Hepatocyte (in vitro differentiated cells): ENCODE measurements at places on chromosomes 3 and 15. TPM values are rescaled to one million over a fixed set of nuclear protein-coding genes. Genes with fewer than 3 reads are reported as not detected.

GRCh38 chr15:68098465-68098864 is 44.4 kb downstream of the PIAS1 start:
- H3K4me3 ChIP-seq = no peak overlapping the region
- no peaks in the 10 kb centered on the region for H3K36me3 ChIP-seq
- no peaks in the 10 kb centered on the region for H3K4me1 ChIP-seq
- no peak overlapping the region for H3K27ac ChIP-seq
- no peak for DNase-seq
- H3K27me3 ChIP-seq = no peaks in the 10 kb centered on the region

DNA sequence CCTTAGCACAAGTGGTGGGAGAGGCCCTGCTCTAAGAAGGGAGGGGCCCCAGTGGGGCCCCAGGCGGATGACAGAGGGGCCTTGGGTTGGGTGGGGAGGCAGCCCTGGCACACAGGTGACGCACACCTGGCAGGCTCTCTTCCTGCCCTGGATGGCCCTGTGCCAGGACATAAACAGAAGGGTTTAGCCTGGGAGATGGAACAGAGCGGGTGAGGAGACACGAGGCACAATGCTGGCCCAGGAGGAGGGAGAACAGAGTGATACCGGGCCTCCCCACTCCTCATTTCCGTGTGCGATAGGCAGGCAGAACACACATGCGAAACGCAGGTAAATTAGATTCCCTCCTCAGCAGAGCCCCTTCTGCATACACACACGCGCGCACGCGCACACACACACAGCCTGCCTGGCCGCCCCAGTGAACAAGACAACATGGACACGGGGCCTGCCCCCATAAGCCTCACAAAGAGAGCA is 39.8 kb downstream of the IDH2 start:
- H3K27me3 ChIP-seq = no peaks in the 10 kb centered on the region
- no peaks in the 10 kb centered on the region for H3K36me3 ChIP-seq
- H3K4me1 ChIP-seq = peaks cover 22% of the 10 kb centered on the region
- peak overlapping the region; percentile 65 for H3K27ac ChIP-seq

DNA sequence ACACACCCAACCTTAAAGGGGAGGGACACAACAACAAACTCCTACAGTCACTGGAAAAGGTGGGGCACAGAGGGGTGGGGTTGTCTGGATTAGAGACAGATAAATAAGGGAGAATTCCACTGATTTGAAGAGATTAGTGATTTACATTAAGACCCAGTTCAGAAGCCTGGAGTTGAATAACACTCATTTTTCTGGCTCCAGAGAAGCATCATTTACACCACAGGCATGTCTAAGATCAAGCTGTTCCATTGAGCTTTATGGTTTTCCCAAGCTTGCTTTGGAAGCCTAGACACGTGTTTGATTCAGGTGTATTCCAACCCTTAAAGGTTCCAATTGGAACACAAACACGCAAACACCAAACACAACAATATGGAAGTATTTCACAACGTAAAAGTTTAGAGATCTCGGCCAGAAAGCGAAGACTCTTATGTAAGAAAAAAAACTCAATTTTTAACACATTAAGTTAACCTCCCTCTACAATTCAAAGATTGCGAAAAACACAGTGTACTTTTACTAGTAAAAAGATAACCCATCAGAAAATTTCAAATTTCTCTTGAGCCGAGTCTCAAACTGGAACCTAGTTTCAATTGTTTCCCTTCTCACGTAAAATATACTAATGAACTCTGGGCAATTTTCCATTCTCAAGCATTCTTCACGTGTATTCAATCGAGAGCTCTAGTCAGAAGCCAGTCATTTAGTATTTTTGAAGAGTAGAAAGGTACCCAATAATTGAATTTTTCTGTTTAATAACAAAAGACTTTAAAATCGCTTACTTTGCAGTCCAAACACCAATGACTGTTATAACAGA is 2.1 kb downstream of the TRA2B start:
- peaks cover 38% of the 10 kb centered on the region for H3K4me1 ChIP-seq
- DNase-seq = no peak
- no peaks in the 10 kb centered on the region for H3K27me3 ChIP-seq
- H3K36me3 ChIP-seq = no peaks in the 10 kb centered on the region
- H3K27ac ChIP-seq = peak overlapping the region; percentile 100
- peak overlapping the region; percentile 92 for H3K4me3 ChIP-seq

The TNK2 gene
- total RNA-seq = 9.0 and 11.6 TPM in 2 replicates

The ITIH3 gene
- total RNA-seq = 53.6 and 63.3 TPM in 2 replicates
